Endodermal cell (in vitro differentiated cells): ENCODE measurements at places on chromosomes 2 and 18.

DNA sequence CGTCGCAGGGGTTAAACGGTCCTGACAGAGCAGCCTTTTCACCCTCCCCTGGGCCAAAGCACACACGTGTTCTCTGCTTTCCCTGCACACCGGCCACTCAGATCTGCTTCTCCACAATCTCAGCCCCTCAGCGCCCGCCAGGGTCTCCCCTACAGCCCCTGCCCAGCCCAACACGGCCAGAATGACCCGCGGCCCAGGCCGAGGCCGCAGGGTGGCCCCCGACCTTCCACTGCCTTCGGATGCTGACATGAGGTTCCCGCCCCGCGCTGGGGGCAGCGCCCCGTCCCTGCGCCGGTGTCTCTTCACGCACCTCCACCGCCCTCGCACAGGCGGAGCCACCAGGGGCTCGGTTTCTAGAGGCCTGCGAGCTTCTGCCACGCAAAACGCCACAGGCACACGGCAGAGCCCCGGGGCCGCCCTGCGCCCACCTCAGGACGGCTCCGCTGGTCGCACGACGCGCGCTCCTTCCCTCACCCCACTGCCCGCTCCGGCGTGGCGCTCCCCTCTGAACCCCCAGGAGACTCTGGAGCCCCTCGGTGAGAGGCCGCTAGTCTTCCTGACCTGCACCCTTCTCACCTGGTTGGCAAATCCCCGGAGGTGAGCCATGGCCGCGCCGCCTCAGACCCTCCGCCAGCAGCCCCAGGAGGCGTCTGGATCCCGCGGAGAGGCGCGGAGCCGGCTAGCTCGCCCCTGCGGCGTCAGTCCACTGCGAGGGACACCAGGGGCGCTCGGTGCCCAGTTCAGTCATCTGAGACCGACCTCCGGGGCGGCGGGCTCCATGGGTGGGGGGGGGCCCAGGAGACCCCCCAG is 749 bp downstream of the STK25 start:
- DNase-seq: peak; percentile 81

DNA sequence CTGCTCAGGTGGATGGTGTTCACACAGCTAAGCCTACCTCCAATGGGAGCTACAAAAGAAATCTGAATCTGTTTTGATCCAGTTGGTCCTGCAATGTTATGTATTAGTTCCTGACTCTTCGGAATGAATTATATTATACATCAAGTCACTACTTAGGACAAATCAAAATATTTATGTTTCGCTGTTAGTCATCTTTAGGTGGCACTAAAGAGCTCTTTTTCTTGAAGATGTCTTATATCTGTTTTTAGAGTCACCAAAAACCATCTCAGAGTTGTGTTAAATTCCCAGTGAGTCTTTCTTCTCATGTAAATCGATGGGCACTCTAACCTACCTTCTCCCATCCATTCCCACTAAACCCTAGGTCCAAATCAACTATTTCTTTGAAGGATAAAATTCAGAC is 2.2 kb downstream of the DNER start:
- DNase-seq: no peak

DNA sequence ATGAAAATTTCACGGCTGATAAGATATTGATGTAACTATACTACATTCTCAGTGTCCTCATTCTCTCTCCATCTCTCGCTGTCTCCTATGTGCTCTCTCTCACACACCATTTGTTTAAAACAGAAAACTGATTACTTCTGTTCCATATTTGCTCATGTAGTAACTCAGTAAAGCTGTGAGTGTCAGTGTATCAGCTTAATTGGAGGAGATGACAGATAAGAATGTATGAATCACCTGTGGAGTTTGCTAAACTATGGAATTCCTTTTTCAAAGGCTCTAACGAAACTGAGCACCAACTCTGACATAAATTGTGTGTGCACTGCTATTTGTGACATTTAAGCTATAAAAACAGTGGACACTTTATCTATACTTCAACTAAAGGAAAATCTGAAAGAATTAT is 1080.0 kb downstream of the DSC3 start:
- DNase-seq: no peak

- DNase-seq: peak; percentile 76
Measured at GRCh38 chr18:57942493-57942892, 101.5 kb upstream of the NEDD4L start.

GRCh38 chr2:238290091-238290509 is 1.7 kb upstream of the PER2 start:
- peak; percentile 94 for DNase-seq

DNA sequence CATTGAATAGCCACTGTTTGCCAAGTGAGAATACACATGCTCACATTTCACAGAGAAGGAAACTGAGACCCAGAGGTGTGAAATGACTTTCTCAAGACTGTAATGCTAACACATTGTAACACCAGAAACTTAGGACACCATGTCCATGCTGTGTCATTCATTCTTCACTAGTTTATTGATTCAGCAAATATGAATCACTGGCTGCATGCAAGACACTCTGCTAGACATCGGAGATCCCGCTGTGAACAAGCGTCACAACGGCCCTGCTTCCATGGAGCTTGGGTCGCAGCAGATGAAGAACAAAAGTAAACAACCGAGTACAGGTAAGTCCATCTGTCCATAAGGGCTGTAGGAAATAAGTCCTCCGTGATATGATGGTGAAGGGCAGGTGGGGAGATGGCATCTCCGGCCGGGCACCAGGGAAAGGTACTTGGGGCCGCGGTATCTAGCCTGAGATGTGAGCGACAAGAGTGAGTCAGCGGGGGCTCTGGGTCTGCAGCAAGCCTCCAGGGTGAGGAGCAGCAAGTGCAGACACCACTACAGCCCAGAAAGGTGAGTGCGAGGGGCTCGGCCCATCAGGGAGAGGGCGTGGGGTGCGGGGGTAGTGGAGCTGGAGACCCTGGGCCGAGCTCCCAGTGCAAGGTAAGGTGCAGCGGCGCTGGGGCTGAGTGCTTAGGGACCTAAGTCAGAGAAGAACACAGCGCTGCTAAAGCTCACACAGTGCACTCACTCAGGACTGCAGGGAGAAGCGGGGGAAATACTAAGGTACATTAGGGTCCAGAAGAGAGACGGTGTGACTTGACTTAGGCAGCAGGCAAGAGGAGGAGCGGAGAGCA is 391.2 kb downstream of the FBXO15 start:
- DNase-seq: no peak

DNA sequence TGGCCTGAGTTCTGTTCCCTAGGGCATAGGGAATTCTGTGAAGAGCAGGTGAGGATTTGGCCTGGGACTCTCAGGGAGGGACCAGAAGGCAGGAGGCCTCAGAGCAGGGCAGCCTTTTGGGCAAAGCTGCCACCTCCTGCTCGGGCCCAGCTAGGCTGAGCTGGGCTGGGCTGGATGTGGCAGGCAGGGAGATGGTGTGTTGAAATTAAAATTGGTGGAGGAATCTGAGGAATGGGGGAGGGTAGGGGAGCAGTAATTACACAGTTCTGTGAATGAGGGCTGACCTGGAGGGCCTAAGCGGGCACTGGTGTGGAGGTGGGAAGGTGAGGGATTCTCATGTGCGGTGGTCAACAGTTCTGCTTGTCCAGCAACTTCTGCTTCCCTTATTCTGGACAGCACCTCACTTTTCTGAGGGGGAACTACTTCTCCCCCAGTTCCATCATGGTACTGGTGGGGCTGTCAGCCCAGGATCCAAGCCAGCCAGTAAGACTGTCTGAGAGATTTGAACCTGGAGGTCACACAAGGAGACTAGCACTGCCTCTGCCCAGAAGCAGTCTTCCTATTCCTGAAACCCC is 22.0 kb upstream of the ASPRV1 start:
- no peak for DNase-seq

- DNase-seq: no peak
Measured at GRCh38 chr2:133561045-133561852, 7.0 kb downstream of the NCKAP5 start.

DNA sequence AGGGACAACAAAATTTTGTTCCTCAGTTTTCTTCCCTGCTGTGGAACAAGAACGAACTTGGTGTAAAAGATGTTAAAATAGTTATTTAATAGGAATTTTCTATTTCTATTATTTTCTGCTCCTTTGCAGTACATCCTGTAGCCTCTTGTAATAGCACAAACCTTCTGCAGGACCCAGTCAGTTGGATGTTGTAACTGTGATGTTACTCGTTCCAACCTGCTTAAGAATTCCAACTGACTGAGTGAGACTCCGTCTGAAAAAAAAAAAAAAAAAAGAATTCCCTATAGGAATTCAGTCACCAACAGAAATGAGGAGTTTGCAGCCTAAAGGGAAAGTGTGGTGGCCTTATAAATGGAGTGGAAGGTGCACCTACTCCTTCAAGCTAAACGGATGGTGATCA is 46.4 kb upstream of the CDH20 start:
- no peak for DNase-seq

GRCh38 chr2:63861220-63861822 is 19.6 kb downstream of the UGP2 start:
- peak; percentile 67 for DNase-seq

DNA sequence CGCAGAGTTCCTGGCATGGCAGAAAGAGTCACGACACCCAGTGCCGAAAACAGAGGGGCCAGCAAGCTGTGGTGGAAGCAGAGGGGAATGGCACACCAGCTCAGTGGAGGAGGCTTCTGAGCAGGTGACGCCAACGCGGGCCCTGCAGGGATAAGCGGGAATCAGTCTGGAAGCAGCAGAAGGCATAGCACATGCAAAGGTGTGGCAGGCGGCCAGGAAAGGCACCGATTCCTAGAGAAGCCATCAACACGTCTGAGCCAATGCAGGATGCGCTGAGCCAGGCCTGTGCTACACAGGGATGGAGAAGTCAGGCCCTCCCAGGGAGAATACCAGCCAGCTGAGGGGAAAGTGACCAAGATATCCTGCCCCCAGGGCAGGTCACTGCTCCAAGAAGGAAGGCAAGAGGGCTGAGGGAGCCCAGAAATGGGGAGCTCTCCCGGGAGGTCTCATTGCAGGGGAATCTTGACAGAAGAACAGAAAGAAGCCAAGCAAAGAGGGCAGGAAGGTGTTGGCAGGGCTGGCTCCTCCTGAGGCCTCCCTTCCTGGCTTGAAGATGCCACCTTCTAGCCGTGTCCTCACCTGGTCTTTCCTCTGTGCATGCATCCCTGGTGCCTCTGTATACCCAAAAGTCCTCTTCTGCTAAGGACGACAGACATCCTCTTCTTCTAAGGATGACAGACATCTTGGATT is 16.3 kb downstream of the TEX51 start:
- peak; percentile 33 for DNase-seq

- no peak for DNase-seq
Measured at GRCh38 chr2:140836826-140837225, 1294.0 kb downstream of the LRP1B start.

- DNase-seq: no peak
Measured at GRCh38 chr18:1421502-1421901, 516.8 kb downstream of the ADCYAP1 start.

DNA sequence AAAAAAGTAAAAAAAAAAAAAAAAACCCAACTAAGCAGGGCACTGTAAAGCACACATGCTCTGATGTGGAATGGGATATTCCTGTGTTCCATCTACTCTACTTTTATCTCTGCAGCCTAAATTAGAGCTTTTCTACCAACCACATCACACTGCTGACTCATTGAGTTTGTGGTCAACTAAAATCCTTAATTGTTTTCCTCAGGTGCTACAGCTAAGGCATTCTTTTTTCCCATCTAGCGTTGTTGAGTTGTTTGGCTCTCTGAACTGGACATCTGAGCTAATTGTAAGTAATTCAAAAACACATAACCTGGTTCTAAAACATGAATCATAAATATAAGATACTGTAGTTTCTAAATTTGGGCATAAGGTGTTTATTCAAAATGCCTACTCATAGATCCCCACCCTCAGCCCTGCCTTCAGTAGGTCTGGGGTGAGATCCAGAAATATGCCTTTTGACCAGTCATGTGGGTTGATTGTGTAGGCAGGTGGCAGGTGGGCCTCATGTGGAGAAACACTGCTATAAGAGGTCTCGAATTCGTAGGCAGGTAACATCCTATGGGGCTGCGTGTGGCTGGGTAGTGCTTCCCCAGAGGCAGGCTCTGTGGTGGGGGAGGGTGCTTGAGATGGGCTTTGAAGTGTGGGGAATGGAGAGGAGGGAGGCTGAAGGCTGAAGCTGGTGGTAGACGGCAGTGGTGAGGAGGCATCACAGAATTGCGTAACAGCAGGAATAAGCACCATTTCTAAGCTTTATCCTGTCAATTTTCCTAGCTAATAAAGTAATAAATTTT is 27.2 kb downstream of the ANKRD29 start:
- peak; percentile 66 for DNase-seq

DNA sequence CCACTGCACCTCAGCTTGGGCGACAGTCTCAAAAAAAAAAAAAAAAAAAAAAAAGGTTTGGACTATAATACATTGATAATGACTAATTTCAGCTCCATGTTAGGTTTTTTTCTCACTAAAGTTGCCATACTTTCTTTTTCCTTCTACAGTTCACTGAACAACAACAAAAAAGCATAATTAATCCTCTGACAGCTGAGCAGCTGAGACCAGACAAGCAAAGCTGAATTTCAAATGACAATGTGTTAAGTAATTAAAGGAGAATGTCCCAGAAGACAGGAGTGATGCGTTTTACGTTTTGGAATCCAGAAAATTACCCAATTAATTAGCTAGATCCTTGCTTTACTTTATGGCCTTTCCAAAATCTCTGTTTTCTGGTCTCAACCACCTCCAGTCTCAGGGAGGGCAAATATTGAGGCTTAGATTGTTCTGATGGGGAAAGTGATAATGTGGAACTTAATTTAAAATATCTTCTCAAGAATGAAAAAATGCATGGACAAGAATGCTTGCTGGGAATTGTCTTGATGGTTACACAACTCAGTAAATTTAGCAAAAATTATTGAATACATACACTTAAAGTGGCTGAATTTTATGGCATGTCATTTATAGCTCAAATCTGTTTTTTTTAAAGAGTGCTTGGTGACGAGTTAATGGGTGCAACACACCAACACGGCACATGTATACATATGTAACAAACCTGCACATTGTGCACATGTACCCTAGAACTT is 17.4 kb upstream of the RMDN2 start:
- no peak for DNase-seq

DNA sequence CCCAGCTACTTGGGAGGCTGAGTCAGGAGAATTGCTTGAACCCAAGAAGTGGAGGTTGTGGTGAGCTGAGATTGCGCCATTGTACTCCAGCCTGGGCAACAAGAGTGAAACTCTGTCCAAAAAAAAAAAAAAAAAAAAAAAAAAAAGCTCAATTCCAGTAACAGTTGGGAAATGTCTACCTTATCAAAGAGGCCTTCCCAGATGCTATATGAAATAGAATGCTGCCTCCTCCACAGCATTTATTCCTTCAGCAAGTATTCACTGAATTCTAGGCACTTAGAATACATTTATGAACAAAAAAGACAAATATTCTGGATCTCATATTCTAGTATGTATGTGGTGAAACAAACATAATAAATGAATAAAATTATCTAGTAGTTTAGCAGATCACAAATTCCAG is 12.8 kb upstream of the CDK5R2 start:
- no peak for DNase-seq

GRCh38 chr18:51120809-51121596 is 76.5 kb downstream of the MEX3C start:
- peak; percentile 55 for DNase-seq

DNA sequence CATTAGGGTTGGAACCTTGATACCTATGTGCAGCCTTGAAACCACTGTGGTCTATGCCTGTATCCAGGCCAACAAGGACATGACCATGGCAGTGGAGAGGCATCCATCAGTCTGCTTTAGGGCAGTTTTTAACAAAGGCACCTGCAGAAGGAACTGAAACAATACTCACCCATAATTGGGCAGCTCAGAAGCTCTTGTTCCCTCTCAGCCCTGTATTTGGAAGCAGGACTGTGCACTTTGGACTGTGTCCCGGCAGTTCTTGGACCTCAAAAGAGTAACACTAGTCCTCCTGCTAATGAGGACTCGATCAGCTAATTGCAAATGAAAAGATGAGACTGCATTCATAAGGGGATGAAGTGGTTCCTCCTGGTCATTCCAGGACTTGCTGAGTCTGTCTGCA is 500.2 kb upstream of the TNP1 start:
- DNase-seq: no peak

- no peak for DNase-seq
Measured at GRCh38 chr2:211568439-211568838, 970.2 kb downstream of the ERBB4 start.
